ENCODE measurements at places on chromosomes 7 and 10.

- DNase-seq = no peak
Measured at GRCh38 chr10:113221756-113222168, 271.7 kb downstream of the TCF7L2 start.

DNA sequence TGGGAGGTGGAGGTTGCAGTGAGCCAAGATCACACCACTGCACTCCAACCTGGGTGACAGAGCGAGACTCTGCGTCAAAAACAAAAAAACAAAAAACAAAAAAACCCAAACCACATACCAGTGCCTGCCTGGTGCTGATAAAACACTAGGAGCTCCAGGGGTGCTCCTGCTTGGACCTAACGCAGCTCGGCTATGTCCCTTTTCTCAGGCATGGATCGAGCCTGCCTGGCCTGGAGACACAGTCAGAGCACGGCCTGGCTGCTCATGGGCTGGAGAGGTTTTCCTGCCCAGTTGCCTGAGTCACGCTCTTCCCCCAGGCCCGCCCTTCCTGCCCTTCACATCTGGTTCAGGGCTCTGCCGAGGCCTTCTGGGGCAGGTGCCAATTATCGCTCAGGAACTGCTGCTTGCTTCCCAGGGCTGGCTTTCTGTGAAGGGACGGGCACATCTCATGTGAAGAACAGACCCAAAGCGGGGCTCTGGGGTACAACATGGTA, 12.6 kb upstream of the NPFFR1 start:
- DNase-seq = no peak

- no peak for DNase-seq
Measured at GRCh38 chr10:60607372-60607771, 170.9 kb upstream of the CDK1 start.

DNA sequence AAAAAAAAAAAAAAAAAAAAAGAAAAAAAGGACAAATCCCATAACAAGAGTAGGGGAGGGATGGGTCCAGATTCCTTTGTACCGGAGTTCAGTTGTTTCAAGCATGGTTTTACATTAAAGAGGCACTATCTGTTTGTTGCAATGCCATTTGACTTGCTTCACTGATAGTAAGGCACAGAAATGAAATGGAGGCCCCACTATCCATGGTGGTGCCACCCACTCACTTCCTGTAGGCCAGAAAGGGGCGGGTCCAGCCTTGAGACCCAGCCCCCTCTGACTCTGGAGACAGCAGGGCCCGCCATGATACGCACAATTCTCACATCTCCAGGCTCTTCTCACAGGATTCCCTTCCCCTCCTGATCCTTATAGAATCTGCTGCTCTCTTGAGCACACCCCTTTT, 100.0 kb downstream of the CLEC2L start:
- no peak for DNase-seq

DNA sequence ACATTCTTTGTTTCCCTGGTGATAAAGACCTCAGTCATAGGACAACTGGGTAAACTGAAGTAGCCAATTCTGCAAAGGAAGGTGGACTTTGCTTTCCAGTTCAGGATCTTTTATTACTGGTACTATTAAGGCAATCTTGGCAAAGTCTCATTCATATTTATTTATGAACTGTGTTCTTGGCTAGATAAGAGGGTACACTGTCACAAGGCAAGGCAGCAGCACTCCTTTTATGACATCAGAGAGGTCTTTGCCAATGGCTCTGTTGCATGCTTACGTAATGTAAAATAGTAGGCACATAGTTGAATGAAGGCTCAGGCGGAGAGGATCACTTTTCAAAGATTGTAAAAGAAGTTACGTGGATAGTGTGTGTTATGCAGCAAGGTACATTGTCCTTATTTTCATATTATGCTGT, 63.7 kb upstream of the PDK4 start:
- DNase-seq = no peak

GRCh38 chr7:103958284-103958818, 31.1 kb downstream of the RELN start:
- no peak for DNase-seq

DNA sequence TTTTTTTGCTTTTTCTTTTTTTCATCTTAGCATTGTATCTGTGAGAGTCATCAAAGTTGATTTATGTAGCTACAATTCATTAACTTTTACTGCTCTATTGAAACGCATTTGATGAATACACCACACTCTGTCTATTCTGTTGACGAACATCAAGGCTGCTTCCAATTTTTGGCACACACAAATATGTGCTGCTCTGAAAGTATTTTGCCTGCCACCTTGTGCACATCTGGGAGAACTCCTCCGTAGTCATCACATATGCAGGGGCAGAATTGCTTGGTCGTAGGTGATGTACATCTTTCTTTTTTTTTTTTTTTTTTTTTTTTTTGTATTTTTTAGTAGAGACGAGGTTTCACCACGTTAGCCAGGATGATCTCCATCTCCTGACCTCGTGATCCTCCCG, 796.8 kb downstream of the KCNMA1 start:
- no peak for DNase-seq

DNA sequence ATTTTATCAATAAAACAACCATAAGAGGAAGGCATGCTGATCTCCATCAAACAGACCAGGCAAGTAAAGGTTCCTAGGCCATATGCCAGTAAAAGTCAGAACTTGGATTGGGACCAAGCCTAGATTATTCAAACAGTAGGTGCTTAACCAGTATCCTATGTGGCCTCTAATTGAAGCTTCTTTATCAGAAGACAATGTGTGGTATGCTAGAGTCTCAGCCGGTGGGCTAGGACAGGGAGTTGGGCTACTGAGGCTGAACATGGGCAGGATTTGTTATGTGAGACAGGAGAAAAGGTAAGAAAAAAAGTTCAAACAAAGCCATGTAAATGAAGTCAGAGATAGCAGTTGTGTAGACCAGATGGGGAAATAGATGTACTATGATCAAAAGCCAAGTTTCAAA, 413.7 kb upstream of the GHITM start:
- DNase-seq = no peak

GRCh38 chr10:114990991-114991390, 53.0 kb downstream of the TRUB1 start:
- no peak for DNase-seq

DNA sequence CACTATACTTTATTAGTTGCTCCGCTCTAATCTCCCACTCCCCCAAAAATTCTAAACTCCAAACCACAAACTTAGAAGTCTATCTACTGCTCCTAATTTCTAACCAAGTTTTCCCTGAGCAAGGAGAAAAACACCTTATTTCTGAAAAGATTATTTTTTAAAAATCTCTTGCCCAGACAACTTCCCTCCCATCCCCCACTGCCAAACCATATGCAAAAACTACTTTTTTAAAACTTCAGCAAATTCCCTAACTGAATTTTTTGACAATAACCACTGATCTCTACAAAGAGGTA, 1.9 kb downstream of the UBE2H start:
- DNase-seq = no peak

GRCh38 chr7:24825381-24825794, 68.1 kb upstream of the GSDME start:
- DNase-seq = no peak

- no peak for DNase-seq
Measured at GRCh38 chr7:77802557-77803405, 4.2 kb downstream of the PHTF2 start.

DNA sequence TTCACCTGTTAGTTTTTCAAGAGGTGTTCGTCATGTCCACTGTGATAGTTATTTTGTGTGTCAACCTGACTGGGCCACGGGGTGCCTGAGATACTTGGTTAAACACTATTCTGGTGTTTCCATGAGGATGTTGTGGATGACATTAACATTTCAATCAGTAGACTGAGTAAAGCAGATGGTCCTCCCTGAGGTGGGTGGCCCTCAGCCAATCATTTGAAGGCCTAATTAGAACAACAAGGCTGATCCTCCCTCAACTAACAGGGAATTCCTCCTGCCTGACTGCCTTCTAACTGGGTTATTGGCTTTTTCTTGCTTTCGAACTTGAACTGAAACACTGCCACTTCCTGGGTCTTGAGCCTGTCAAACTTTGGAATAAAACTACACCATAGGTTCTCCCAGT, 75.8 kb downstream of the ENO4 start:
- no peak for DNase-seq

DNA sequence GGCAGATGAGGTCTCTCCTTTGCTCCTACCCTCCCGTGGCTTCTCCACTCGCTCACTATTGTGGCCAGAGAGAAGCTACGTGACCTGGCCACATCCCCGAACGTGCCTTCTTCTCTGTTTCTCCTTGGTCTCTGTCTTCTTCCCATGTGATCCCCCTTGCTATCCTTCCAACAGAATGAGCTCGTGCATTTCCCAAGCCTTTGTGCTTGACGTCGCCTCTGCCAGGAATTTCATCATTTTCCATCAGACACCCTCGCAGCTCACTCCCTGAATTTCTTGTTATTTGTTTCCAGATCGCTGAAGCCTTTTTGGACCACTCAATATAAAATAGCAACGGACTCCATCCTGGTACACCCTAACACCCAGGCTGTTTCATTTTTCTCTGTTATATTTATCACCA, 13.8 kb upstream of the INHBA start:
- no peak for DNase-seq

DNA sequence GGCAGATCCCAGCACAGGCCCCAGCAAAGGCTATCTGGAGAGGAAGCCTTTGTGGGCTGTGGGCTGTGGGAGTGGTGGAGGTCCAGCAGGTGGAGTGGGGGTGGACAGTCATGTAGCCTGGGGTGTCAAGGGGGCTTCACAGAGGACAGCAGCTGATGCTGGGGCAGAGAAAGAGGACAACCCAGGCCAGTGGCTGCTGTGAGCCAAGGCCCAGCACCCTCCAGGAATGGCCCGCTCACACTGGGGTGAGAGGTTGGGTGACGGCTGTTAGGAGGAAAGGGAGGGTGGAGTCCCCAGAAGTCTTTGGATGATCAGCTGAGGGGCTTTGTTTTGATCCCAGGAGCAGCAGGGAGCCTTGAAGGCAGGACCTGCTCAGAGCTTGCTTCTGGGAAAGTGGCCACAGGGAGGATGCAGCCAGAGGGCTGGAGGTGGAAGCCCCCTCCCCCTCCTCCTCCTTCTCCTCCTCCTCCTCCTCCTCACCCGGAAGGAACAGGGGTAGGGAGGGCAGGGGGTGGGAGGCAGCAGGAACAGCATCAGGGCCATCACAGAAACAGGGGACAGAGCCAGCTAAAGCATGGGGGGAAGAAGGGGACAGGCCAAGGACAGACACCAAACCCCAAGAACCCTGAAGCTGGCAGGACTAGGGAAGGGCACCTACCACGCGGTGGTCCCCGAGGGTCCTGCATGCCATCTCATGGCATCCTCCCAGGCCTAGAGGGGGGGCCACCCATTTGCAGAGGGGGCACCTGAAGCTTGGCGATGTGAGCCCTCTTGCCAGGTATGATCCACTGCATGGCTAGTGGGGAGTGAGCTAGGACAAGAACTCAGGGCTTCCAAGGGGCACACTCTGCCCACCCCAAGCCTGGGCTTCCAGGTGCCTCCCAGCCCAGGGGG, 144.9 kb downstream of the GRID1 start:
- no peak for DNase-seq

- DNase-seq = no peak
Measured at GRCh38 chr10:68566351-68566750, 6.2 kb downstream of the TET1 start.
